ENCODE measurements at places on chromosomes 3 and 15.

- no peak for DNase-seq
Observed at GRCh38 chr15:32670623-32671022, 29.1 kb downstream of the SCG5 start.

DNA sequence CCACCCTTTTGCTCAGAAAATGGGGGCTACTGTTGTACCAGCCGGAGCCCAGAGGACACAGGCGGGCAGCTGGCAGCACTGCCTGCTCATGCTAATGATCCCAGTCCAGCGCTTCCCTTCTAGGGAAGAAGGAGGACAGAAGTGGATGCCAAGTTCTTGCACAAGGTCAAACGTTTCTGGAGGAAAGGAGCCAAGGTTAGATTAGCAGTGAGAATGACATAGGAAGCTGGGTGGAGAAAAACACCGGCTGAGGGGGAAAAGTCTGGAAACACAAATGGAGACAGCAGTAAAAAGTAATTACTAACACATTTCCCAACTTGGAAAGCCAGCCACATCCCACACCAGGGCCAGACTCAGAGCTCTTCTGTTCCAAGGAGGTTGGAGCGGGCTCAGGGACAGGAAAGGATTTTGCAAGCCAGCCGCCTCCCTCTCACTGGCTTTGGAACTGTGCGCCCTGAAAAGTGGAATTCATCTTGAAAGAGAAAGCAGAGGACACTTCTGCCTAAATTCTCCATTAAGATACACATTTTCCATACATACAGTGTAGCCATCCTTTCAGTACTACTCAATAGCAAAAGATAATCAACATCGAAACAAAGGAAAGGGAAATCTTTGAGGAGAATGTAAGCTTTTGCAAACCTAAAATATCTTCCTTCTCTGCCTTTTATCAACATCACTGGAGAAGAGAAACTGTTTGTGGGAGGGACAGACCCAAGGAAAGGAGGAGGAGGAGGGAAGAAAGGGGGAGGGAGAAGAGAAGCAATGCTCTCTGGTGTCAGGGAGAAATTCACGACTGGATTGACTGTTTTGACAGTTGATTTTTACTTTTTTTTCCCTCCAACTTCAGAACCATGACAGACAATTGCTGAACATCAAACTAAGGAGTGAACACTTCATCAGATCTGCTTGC is 133.6 kb downstream of the CD47 start:
- DNase-seq = no peak

DNA sequence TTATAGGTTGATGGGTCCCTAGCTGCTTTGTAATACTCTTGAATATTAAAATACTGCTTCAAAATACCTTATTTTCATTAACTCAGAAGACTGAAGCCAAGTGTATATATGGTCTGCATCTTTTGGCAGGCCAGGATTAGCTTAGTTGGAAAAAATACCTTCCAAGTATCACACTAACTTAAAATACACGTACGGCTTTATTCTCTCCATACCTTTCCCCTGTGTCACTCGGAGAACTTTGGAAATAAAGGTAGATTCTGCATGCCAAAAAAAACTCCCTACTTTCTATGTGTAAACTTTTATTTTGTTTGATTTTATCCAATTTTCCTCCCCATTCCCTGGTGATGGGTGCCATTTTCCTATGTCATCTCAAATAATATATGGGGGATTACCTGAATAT is 422.3 kb upstream of the MDFIC2 start:
- DNase-seq = no peak

DNA sequence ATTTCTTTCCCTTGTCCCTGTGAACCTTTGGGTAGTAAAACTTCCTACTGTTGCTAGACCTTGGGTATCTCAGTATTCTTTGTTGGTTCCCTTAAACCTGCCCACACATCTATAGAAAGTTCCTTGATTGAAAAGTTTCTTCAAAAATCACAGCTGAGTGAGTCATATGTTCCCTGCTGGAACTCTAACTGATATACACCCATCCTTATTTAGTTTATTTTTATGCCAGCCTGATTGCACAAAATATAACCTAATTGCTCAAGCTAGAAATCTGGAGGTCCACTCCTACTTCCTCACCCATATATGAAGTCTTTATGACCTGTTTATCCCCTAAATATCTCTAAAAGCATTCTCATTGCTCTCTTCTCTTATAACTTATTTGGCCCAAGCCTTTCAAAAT is 13.7 kb upstream of the GJD2 start:
- DNase-seq = no peak

DNA sequence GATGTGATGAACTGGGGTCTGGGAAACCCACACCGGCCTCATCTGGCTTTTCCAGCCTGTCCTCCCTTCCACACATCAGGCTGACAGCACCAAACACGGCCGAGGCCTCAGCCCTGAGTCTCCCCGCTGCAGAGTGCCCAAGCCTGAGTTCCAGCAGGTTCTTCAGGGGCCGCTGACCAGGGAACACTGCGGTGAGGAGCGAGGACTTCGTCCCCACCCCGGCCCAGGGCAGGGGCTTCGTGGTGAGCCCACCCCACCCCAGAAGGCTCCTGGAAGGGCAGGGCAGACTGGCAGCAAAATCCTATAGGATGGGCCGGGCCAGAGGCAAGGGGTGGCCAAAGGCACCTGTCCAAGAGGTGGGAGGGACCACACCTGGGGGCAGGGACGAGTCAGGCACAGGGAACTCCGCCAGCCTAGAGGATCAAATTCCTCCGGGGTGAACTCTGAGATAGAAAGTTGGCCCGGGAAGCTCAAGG is at the start of gene SLC51A:
TSS of gene SLC51A (plus strand) at position 446 of the 476 bp plus-strand sequence. CDS start 179 bp downstream, outside the sequence.
- no peak for DNase-seq

DNA sequence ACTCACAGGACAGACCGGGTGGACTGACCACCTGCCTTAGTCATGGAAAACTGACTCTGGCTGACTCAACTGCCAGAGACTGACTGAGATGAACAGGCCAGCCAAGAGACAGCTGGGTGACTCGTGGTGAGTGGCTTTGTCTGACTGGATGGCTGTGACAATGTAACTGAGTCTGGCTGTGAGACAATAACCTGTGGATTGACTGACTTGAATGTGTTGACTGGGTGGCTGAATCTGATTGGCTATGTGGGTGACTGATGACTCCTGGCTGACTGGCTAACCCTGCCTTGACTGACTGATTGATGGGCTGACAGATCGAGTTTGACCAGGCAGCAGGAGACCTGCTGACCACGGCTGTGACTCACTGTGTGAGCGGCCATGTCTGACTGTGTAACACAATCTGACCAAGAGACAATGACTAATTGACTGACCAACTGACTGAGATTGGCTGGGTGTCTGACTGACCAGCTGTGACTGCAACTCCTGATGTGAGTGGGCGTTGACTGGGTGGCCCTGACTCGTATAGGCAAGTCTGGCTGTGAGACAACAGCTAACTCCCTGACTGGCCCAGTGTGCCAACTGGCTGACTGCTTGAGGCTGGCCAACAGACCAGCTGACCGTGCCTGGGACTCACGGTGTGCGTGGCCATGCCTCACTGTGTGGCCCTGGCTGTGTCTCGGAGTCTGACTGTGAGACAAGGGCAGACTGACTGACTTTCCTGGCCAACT is 509.1 kb downstream of the SHQ1 start:
- peak; percentile 36 for DNase-seq

DNA sequence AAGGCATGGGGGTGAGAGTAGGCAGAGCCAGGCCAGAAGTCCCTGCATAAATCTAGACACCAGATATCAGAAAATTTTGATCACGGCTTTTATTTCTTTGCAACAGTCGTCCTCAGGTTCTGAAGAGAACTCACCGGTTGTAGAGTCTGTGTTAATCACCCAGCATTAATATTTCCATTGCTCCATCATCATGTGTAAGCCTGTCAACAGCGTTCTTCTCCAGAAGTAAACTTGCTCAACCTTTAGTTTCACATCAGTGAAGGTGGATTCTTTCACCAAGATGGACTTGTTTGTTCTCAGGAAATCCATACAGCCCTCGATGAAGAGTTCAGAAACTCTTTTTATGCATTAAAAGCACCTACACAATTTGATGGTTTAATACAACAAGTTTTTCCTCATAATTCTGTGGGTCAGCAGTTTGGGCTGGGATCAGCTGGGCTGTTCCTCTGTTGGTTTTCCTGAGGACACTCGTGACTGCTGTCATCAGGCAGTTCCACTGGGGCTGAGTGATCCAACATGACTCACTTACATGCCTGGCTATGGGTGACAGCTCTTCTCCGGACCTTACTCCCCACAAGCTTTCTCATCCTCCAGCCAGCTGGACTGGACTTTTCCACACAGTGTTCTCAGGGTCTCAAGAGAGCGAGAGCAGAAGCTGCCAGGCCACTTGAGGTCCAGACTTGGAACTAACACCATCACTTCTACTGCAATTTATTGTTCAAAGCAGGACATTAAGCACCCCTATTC is 303.4 kb downstream of the ZNF621 start:
- DNase-seq = no peak

DNA sequence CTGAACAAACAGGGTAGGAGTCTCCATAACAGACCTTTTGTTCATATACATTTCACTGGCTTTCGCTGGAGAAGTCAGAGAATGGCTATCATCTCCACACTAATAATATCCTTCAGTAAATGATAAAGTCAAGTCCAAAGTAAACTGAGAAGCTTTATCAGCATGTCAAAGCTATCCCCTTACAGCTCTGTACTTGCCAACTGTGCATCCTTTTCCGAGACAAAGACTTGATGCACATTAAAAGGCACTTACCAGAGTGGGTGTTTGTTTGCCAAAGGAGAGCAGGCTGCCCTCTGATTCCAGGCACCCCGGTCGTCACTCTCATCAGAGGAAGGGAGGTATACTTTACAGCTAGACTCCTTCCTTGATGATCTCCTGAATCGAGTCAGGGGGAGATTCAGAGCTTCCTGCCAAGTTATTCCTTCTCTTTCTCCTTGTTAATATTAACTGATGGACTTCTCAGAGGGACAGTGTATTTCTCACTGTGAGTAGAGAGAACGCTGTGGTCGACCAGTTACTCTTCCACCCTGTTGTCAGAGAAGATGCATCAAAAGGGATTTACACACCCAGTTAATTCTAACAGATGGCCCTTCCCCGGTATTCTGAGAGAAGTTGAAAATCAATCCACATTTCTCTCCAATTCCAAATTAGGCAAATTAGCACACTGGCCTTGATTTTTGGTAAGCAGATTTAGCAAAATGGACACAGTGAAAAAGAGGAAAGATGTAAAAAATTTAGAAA is 504.7 kb upstream of the NR2F2 start:
- no peak for DNase-seq

- DNase-seq = no peak
Observed at GRCh38 chr3:132448216-132448961, 31.1 kb downstream of the DNAJC13 start.

- DNase-seq = no peak
Observed at GRCh38 chr3:56522374-56522773, 34.6 kb upstream of the CCDC66 start.

GRCh38 chr15:64532521-64533315 is 72.3 kb downstream of the ZNF609 start:
- no peak for DNase-seq

DNA sequence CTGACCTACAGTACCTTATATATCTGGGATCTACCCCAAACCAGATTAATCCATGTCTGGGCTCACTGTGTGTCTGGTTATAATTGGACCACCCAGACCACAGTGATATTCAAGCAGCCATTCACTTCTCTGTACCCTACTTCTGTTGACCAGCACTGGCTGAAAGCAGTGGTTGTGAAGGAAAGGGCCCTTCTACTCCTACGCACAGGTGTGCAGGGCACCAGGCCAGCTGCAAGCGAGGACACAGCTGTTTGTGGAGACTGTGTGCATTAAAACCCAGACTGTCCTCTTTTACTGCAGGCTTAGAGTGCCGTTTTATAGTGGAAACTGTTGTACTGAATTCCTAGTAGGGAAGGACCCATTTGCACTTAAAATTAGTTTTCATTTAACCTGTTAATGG is 29.5 kb downstream of the CTDSPL start:
- DNase-seq = no peak

DNA sequence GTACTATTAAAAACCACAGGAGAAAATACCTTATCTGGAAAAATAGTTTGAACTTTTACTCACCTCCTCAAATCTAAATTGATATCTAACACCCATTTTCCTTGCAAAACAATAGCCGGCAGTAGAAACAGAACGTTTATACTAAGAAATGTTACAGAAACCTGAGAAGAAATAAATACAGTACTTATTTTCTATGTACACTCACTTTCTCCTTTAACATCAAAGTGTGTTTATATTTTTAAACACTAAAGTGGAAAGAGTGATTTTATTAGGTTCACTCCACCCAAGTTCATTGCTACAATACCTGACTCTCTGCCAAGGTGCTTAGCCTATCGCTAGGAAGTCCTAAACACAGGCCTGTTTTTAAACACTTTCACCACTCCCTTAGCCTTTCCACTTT is 87.8 kb upstream of the TJP1 start:
- no peak for DNase-seq

DNA sequence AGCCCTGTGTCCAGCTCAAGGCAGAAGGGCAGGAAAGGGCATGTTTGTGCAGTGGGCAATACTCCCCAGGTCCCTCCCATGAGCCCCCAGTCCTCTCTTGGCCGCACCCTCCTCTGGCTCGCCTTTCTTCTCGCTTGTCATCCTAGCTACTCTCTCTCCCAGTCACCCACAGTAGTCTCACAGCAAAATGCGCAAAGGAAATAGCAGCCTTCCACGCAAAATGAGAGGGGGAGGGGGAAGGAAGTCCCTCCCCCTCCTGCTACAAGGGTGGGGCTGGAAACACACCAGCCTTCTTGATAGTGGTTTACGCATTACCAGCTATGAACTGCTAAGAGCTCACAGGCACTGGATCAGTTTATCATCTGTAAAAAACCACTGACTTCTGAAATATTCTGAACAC is 83.8 kb downstream of the GADL1 start:
- no peak for DNase-seq

DNA sequence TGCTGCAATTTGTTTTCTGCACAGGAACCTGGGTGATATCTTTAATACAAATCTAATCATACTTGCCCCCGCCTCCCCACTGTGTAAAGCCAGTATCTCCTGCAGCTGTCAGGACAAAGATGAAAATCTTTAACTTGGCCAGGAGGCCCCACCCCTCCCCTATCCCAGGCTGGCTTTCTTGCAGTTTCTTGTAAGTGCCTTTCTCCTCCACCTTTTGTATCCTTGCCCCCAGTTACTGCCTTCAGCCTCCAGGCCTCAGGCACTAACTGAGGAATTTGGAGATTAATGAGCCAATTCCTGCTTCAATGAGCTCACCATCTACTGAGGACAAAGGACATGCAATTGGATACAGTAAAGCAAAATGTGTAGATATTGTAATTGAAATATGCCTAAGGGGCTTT is 6.5 kb downstream of the GCSAM start:
- DNase-seq = no peak

DNA sequence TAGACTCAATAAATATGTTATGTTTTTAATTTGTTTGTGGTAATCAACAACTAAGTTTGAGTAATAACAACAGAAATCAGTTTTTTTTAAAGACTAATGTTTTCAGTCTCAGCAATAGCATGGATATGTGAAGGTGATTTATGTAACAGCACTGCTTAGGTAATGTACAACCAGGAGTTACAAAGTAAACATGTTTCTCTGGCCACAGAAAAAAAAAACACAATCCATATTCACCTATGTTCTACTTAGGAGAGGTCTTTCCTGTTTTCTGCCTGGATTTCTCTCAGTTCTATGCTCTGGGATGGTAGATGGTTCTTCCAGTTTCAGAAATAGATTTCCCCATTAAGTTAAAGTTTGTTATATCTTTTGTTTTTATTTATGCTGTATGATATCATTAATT is 579.4 kb downstream of the SI start:
- DNase-seq = no peak

GRCh38 chr15:75666823-75667501 is 19.2 kb downstream of the SNX33 start:
- DNase-seq = no peak
